Cerebellar cortex (tissue), 1 donor: ENCODE measurements at places on chromosomes 12 and 14.
A peak's percentile ranks its signal among the peaks of the same experiment; 100 is the strongest.

DNA sequence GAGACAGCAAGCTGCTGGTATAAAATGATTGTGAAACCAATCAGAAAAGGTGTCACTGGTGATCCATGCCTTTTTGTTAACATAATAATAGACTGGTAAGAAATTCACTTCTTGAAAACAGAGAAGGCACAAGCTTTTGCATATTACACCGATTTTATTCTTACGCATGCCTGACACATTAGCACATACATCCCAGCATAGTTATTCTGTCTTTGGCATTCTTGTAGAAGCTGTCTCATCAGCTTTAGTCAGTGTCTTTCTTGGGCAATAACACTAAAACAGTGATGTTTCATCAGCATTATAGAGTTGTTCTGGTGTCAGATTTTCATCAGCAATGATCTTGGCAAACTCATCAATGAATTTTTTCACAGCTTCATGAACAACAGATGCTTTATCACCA, 283.4 kb upstream of the TMTC1 start:
- DNase-seq = no peak

GRCh38 chr14:61399365-61399764, 78.0 kb downstream of the PRKCH start:
- DNase-seq = no peak

- no peak for DNase-seq
Observed at GRCh38 chr12:113456761-113457160, 14.9 kb downstream of the LHX5 start.

- no peak for DNase-seq
Observed at GRCh38 chr12:6383572-6384498, at the start of gene LTBR. TSS of gene LTBR (plus strand) at chr12:6384162. CDS start at chr12:6384359, 197 bp downstream.

DNA sequence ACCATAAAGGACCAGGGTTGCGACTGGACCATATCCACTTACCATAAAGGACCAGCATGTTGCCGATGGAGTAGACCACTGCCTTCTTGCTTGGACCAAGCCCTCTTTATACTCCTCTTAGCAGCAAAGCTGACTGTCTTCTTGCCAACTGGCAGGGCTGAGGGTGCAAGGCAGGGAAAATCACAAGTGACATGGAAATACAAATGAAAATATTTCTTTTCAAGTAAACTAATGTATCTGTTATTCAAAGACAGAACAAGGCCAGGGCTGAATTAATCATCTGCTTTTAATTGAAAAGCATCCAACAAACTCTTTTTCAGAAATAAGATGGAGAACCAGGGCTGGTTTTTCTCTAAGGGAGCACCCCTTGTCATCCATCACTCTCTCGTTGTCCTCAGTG, at the start of gene CELA1:
Gene CELA1 (minus strand): TSS at position 99 of the 400 bp plus-strand sequence. CDS start 41 bp downstream, at position 58.
- DNase-seq = no peak

DNA sequence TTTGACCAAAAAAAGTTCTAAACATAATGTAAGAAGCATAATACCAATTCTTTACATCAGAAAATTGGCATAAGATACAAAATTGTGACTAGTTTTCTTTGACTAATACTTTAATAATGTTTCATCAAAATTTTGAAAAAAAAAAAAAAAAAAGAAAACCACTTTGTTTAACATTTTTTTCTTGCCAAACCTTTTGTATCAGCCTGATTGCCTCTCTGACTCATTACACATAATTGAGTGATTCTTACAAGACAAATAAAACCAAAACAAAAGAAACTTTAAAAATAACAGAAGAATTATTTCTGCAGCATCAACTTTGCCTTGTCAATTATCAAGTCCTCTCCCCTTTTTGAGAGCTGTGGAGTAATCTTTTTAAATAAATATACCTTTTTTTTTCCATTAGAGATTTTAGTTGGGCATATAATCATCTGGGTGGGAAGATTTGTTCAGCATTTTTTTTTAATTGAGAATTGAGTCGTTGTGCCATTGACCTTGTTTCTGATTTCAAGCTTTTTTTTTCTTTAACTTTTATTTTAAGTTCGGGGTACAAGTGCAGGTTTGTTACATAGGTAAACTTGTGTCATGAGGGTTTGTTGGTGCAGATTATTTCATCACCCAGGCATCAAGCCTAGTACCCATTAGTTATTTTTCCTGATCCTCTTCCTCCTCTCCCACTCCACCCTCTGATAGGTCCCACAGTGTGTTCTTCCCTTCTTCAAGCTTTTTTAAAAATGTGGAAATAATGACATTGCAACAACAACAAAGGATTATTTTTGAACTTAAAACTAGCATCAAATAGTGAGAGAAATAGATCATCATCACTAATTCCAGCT, 45.8 kb upstream of the HMGA2 start:
- DNase-seq = no peak

DNA sequence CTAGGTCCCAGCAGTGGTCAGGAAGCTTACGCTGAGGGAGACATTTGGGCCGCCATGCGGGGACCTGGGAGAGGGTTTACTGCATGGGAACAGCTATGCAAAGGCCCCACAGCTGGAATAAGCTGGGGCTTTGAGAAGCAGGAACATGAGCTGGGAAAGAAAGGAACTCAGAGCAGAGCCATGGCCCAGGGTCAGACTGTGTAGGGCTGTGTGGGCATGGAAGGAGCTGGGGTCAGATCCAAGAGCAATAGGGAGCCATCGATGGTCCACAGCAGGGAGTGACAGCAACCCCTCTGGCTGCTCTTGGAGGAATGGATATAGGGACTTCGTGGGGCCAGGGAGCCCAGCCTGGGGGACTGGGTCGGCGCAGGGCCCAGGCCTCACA, 151.6 kb downstream of the ADGRD1 start:
- no peak for DNase-seq

DNA sequence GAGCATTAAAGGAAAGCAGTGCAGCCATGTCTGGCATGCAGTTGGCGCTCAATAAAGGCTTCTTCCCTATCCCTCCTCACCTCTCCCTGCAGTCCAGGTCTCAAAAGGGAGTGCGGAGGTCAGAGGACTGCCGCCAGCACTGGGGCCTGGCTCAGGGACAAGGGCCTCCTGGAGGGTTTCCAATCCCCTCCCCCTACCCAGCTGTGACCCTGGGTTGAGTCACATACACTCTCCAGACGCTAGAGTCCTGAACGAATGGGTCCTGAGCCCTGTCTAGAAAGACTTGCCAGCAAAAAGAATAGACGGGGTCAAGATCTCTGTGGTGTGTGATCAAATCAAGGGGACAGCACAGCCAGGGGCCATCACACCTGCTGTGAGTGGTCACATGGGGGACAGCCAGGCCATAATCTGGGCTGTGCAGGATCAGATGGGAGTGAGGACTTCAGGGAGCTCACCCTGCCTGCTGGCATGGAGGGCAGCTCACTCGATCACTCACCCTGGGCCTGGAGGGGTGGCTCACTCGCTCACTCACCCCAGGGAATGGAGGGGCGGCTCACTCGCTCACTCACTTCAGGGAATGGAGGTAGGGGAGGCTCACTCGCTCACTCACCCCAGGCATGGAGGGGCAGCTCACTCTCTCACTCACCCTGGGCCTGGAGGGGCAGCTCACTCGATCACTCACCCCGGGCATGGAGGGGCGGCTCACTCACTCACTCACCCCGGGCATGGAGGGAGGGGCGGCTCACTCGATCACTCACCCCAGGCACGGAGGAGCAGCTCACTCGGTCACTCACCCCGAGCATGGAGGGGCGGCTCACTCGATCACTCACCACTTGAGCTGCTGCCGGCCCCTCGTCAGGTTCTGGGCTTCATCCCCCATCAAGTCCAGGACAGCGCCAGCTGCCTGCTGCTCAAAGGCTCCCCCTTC, 12.8 kb downstream of the CFAP73 start:
- DNase-seq = no peak

DNA sequence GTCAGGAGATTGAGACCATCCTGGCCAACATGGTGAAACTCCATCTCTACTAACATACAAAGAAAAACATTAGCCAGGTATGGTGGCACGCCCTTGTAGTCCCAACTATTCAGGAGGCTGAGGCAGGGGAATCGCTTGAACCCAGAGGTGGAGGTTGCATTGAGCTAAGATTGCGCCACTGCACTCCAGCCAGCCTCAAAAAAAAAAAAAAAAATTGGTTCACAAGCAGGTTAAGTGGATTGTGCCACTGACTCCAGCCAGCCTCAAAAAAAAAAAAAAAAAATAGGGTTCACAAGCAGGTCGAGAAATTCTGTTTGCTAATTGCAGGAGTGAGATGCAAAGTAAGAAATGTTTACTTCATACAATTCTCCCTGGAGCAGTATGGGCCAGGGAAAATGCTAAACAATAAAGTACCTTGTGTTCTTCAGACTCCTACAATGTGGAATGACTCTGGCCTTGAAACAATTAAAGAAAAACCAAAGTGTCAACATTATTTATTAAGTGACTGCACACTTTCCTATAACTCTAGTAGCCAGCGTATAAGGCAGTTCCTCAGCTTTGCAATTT, 6.1 kb downstream of the EDDM3B start:
- no peak for DNase-seq

- DNase-seq = no peak
Observed at GRCh38 chr12:69328426-69328825, 19.8 kb upstream of the LYZ start.

DNA sequence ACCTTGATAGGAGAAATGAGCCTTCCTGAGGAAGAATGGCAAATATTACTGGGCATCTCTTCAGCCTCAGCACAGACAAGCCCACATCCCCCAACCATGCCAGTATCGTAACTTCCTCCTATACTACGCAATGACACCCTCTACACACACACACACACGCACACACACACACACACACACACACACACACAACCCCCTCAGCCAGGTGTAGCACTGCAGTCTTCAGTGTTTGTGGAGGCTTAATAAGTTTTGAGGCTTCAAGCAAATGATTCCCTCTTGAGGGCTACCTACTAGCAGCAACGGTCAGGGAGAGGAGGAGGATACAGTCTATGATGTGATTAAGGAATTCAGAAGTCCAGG, 1.6 kb downstream of the DGKA start:
- peak; percentile 36 for DNase-seq

- no peak for DNase-seq
Observed at GRCh38 chr14:61515436-61516117, 179.7 kb upstream of the HIF1A start.

GRCh38 chr12:70068743-70069142, 174.5 kb upstream of the CNOT2 start:
- no peak for DNase-seq

GRCh38 chr12:124605883-124606774, 38.7 kb upstream of the NCOR2 start:
- DNase-seq = no peak

DNA sequence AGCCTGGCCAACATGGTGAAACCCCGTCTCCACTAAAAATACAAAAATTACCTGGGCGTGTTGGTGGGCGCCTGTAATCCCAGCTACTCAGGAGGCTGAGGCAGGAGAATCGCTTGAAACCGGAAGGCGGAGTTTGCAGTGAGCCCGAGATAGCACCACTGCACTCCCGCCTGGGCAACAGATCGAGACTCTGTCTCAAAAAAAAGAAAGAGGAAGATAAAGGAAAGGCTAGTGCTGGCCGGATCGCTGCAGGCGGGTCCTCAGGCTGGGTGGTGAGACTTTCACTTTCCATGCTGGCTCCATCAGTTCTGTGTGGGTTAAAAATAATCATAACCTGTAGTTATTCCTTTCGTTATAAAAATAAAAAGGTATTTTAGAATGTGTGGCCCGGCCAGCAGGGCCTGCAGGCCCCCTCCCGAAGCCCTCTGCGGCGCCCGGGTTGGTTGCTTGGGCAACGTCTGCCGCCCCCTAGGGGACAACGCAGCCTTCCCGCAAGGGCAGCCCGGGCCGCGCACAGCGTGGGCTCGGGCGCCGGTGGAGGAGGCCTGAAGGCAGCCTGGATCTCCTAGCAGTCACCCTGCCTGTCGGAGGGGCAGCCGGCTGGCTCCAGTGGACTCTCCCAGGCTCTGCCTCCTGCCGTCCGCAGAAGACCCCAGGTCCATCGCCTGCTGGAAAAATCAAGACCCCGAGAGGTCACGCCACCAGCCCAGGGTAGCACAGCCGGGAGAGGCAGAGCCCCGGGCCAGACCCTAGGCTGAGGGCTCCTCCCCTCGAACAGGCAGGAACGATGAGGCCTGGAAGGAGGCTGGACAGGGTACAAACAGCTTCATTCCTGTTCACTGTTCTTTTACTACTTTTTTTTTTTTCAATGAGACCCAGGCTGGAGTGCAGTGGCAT, 5.0 kb upstream of the SLC25A47 start:
- DNase-seq = no peak

DNA sequence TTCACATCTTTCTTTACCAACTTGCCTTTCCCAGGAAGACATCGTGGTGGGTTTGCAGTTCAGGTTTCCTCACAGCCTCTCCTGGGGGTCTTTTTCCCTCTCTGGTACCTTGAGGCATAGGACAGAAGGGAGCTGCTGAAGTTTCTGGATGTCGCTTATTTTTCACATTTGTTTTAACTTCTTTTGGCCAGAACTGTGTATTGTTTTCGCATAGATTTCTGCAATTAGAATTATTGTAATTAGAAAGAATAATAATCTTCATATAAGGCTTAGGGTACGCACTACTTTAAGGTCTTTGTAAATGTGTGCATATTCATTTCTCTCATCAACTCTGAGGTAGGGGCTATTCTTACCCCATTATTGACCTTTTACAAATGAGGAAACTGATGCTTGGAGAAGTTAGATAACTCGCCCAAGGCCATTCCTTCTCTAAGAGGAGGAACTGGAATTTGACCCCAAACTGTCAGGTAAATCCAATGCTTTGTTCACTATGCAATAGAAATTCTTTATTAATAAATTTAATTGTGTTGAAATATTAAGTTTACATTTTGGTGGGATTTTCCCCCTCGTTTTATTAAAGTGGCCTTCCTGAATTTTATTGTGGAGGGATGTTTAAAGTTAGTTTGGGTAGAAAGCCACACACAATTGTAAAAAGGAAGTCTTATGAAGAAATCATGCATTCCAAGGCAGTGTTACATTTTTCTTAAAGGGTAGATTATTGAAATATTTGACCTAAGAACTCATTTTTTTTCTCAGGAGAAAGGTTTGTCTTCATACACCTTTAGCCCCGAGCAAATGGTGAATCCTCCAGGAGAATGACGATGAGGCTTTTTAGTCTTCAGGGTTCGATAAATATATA, 12.1 kb upstream of the SLC38A2 start:
- DNase-seq = no peak

DNA sequence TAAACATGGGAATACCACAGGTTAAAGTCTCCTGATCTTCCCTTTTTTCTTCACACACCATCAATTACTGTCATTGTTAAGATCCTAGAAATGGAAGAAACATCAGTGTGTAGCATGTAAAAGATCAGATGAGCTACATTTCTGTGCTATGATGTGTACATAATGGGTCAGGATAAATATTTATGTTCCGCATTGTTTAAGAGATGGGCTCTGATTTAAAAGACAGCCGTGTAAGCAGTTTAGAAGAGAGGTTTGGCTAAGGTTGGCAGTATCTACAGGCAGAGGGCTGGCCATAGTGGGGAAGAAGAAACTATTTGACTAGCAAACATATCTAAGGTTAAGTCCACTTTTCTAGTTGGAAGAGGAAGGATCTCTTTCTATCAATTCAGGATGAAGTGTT, 49.4 kb downstream of the LRRC9 start:
- DNase-seq = no peak
